ENCODE measurements at places on chromosomes 1 and 21.

DNA sequence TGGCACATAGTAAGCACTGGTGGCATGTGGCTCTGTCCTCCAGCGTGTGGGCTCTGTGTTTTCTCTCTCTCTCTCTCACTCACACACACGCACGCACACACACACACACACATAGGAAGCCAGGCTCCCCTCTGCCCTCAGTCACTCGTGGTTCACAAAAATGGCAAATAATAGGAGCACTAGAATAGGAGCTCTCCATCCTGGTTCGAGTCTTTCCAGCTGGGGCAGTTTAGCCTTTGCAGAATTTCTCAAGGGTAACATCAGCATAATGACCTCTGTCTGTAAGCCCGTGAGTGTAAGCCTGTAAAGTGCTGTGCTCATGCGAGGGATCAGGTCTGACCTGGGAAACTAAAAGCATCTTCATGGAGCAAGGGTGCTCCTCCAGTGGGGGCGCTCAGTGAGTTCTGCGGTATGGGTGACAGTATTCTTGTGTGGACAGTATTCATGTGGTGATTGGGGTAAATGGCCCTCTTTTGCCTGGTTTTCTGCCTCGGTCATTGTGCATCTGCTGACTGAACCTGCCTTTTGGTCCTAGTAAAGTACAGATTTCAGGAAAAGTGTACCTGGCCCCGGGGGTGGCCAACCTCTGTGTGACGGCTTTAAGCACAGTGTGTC is 842 bp upstream of the ZC3H12A start:
- peak; percentile 63 for DNase-seq

DNA sequence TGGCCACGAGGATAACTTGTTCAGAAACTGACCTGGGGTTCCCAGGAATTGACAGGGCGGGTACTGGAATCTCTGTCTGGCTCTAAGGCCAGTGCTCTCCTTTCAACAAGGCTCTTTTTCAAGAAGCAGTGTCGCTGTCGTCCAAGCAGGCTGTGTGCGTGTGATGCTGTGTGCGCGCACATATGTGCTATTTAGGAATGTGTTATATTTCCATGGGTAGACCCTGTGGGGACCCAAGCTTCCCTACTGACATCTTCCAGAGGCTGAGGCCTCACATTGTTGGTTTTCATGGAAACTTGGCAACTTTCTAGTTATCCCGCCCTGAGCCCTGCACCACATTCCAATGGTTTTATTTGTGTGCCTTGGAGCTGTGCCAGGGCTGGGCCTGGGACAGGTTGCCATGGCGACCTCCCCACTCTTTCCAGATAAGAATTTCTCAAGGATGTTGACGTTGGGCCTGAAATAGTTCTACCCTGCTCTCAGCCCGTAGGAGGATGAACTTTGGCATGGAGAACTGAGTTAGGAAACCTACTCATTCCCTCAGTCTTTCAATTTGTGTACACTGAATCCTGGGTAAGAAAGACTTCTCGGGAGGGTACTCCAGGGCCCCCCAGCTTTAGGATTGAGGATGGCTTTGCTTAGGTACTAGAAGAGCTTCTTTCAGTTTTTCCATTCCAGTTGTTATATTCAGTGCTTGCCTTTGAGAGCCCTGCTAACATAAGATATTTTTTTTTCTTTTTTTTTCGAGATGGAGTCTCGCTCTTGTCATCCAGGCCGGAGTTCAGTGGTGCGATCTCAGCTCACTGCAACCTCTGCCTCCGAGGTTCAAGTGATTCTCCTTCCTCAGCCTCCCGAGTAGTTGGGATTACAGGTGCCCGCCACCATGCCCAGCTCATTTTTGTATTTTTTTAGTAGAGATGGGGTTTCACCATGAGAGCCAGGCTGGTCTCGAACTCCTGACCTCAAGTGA is 38.8 kb upstream of the SRSF10 start:
- peak; percentile 50 for DNase-seq

DNA sequence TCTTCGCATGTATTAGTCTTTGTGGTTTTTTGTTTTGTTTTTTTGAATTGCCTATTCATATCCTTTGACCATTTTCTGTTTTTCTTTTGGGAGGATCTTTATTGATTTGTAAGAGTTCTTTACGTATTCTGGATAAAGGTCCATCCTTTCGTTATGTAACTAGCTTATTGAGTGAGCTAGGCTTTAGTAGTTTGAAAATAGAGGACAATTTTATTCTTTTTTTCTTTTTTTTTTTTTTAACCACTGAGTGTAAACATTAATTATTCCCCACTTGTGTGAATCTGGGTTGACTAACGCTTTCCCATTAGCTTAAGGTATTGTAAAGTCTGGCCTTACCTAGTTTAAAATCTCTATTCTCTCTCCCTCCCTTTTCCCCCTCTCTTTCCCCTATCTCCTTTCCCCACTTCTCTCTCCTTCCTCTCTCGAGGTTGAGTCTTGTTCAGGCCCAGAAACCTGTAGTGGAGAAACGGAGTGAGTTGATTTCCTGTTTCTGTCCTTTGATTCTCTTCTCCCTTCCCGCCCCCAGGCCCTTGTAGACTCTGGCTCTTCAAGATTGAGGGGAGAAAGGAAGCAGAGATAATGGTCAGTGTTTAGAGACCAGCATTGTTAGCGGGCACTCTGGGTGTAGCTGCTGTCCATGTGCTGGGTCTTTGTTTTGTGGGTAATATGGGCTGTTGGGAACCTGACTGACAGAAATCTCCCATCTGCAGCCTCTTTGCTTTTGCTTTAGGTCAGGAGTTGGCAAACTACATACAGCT is 1.5 kb downstream of the MORC3 start:
- DNase-seq: peak; percentile 70

DNA sequence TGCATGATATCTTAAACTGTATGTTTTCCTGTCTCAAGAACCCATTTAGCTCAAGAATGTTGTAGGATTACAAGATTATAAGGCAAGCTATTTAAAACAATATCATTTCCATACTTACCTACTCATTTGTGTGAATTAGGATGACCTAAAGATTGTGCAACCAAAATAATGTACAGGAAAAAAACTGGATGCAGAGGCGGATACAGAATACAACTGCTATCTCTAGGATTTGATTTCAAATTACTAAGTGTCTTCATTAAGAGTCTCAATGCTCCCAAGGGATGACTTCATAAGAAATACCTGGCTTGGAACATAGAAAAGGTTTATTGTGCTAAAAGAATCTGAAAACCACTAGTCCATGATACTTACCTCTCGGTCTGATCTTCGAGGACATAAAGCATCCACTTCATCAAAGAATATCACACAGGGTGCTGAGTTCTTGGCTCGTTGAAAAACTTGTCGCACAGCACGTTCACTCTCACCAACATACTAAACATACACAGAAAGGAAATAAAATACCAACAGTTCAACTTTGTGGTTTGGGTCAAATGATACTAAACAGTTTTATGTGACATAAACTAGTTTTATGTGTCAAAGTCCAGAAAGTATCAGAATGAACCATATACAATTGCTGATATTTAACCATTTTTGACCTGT is 54.9 kb downstream of the NVL start:
- DNase-seq: no peak

- DNase-seq: no peak
Observed at GRCh38 chr1:67431869-67432578, 1.8 kb upstream of the SERBP1 start.
